GM23338 (cell line): ENCODE measurements at places on chromosomes 6 and 20. TPM values are rescaled to one million over a fixed set of nuclear protein-coding genes. Genes with fewer than 3 reads are reported as not detected.

BHLHE23 gene
- 5.0 and 6.6 TPM in 2 replicates for total RNA-seq

CBLN4 gene
- total RNA-seq, result not detected in 2 replicates

BPIFB1 gene
- total RNA-seq, result not detected in 2 replicates

GRCh38 chr6:109302176-109302575 lies 80.1 kb downstream of the CD164 start:
- DNase-seq, result no peak

DNA sequence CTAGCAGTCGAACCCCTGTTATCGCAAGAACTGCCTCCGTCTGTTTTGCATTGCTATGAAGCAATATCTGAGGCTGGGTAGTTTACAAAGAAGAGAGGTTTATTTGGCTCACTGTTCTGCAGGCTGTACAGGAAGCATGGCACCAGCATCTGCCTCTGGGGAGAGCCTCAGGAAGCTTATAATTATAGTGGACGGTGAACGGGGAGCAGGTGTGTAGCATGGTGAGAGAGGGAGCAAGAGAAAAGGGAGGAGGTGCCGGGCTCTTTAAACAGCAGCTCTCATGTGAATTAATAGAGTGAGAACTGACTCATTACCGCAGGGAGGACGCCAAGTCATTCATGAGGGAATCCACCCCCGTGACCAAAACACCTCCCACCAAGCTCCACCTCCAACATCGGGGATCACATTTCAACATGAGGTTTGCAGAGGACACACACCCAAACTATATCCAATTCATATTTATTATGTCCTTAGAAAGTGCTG lies 172.6 kb upstream of the KCNG1 start:
- DNase-seq, result no peak

DNA sequence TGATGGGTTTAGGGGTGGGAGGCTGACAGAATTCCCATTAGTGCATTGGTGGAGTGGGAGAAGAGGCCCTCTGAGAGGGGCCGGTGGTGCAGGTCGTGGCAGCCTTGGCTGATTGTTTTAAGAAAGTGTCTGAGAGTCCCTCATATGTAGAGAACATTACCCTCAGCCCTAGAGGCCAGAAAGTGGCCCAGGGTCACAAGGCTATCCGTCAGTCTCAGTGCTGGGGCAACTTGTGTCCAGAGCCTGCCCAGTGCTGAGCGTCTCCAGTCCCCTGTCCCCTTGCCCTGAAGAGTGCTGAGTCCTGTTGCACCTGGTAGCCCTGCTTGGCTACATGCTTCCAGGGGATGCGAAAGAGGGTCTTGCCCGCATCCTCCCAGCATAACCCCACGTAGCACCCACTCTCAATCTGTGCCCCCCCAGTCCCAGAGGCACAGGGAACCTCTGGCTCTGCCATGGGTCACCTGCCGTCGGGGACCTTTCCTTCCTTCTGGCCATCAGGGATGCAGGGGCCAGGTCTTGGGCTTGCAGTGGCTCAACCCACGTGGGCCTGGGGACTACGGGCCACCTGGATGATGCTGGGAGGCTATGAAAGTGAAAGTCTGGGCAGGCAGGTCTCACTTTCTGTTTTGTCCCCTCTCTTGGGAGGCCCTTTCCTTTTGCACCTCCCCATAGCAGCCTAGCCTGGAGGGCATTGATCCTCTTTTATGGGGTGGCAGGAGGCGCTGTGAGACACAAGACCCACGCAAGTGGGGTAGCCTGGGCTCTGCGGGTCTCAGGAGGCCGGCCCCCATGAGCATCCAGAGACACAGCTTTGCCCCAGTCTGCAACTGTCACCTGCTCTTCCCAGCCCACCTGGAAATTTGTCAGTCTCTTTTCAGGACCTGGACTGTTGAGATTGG lies 12.2 kb downstream of the DUSP15 start:
- DNase-seq, result no peak

- DNase-seq, result no peak
Observed at GRCh38 chr6:2663123-2663522, 87.6 kb downstream of the MYLK4 start.

DNA sequence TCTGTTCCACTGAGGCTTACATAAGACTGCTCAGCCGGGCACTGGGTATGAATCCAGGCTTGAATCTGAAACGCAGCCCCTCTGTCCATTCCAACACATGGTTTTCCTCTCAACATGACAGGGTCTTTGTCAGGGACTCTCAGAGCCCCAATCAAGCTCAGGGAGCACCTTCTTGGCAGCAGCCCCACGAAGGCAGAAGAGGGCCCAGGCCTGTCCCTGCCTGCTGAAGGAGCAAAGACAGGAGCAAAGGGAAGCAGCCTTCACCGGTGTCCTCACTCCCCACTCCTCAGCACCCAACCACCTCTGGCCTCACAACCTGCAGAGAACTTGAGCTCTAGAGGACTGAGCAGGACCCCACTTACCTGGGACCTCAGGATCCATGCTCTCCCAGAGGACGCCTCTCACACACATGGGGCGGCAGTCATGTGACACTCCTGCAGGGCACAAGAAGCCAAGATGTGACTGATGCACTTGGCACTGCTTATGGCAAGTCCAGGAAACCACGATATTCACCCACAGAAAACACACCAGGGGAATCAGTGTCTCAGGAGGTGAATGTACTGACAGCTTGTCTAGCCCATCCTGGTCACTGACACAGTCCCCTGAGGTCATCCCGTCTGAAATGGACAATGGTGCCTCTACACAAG lies 4.3 kb downstream of the SNHG17 start:
- no peak for DNase-seq

GRCh38 chr6:110856296-110856695 lies 18.3 kb upstream of the AMD1 start:
- DNase-seq, result no peak

LTB gene
- not detected in 2 replicates for total RNA-seq

GRCh38 chr6:11374036-11375010 lies 141.9 kb upstream of the NEDD9 start:
- no peak for DNase-seq

DNA sequence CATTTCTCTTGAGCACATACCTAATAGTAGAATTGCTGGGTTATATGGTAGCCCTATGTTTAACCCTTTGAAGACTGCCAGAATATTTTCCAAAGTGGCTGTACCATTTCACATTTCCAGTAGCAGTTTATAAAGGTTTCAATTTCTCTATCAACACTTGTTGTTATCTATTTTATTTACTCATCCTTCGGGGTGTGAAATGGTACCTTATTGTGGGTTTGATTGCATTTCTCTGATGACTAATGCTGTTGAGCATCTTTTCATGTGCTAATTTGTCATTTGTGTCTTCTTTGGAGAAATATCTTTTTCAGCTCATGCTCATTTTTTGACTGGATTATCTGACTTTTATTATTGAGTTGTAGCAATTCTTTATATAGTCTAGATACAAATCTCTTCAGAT lies 5.4 kb downstream of the ENPP4 start:
- DNase-seq, result no peak

DNA sequence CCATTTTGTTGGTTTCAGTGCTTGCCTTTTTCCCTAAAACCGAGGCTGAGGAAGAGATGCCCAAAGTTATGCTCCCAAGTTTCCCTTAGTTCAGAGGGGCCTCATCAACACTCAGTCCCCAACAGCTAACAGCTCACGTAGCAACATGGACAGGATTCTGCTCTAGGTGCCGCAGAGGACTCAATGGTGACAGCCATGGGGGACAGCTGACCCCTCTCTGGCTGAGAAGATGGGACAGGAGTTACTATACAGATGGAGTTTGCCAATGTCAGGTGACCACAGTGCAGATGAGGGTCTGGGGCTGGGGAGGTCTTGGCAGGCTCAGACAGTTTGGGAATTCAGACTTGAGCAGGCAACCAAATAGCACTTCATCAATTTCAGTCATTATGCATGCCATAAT lies 67.3 kb downstream of the NPEPL1 start:
- no peak for DNase-seq
